Activated CD4-positive, alpha-beta memory T cell treated with anti-CD3 and anti-CD28 coated beads, Interleukin-2, amount 10 ng/mL, durations not matched to agents 7 days and 5 days (primary cell): ENCODE measurements at places on chromosomes 4 and X.

GRCh38 chr4:1013225-1014073 lies 2.0 kb downstream of the FGFRL1 start:
- DNase-seq = no peak

GRCh38 chrX:65643531-65644052 lies 23.9 kb upstream of the MSN start:
- no peak for DNase-seq

- DNase-seq = no peak
Observed at GRCh38 chr4:168877511-168878491, 132.3 kb downstream of the CBR4 start.

- no peak for DNase-seq
Observed at GRCh38 chr4:74619931-74620702, 174.2 kb downstream of the BTC start.

GRCh38 chr4:16858275-16858752 lies 40.1 kb downstream of the LDB2 start:
- DNase-seq = no peak

GRCh38 chrX:39653691-39654090 lies 444.1 kb downstream of the BCOR start:
- DNase-seq = no peak

- DNase-seq = no peak
Observed at GRCh38 chr4:122065915-122066314, 86.2 kb upstream of the BLTP1 start.

DNA sequence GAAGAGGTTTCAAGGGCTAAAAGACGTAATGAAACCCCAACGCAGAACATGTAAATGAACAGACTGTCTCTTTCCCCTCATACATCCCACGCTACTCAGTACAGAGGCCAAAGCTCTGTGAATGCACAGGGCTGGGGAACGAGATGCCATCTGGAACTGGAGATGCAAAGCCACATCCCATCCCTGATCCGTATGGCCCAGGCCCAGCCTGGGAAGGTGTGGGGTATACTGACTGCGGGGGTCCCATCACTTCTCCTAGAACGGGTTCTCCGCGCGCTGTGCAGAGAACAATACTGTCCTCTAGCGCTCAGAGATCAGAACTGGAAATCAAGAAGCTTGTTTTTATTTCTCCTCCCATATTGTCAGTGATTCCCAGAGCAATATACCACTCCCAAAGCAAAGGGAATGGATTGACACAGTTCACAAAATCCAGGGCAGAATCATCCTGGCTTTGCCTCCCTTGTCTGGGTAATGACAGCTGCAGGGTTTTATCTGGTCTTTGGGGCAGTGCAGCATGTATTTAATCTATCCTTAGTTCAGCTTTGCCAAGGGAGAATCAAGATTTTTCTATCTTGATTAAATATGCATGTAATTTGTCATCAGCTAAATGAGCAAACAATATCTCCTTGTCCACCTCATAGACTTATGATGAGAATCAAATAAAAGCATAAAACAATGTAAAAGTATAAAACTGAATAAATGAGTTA lies 47.3 kb upstream of the TLR3 start:
- DNase-seq = no peak

DNA sequence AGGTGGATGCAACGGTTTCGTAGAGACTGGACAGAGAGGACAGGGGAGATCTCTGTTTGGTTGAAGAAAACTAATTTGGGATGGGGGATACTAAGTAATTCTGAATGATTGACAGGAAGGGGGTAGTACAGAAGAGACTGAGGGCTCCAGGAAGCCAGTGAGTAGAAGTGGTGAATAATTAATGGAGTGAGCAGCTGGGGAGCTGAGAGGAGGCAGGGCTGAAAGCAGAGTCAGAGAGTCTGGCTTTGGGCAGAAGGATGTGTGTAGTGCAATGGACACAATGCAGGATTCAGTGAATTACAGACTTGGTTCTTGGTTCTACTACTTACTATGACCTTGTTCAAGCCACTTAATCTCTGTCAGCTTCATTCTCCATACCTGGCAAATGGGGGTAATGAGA lies 161.7 kb downstream of the RBMX2 start:
- no peak for DNase-seq

GRCh38 chr4:182339221-182339641 lies 96.0 kb downstream of the TENM3 start:
- no peak for DNase-seq

GRCh38 chr4:687048-687970 lies 1.6 kb downstream of the SLC49A3 start:
- no peak for DNase-seq

- no peak for DNase-seq
Observed at GRCh38 chr4:52202931-52203330, 151.8 kb downstream of the SPATA18 start.

- DNase-seq = no peak
Observed at GRCh38 chrX:109782994-109783700, 50.1 kb upstream of the ACSL4 start.

GRCh38 chr4:99863804-99864203 lies 30.4 kb downstream of the LAMTOR3 start:
- DNase-seq = no peak

DNA sequence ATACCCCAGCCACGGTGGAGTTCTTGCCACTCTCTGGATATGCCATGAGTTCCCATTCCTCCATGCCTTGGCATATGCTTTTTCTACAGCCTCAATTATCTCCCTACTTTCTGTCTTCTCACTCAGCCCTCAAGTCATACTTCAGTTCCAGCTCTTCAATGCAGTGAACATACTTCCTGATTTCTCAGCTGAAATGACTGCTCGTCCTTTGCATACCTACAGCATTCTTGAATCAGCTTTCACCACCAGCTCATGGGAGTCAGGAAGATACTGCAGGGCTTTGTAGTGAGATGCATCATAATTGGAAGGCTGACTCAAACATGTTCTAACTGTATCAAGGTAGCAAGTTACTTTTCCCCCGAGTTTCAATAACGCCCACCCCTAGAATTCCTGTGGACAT lies 118.4 kb downstream of the APBB2 start:
- DNase-seq = no peak

DNA sequence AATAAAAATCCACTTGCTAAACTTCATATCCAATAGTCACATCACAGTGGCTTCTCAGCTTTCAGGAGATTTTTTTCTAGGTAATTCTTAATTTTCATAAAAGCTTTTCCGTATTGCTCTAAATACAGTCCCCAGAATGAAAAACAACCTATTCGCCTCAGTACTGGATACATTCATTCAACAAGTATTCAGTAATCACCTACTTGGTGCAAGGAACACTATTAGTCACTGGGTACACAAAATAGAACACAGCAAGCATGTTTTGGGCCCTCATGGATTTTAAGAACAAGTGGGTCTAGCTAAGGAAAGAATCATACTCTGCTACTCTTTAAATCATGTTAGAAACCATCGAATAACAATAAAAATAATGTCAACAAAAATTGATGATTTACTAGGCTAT lies 2.8 kb upstream of the BEX3 start:
- DNase-seq = no peak

GRCh38 chr4:172899861-172900260 lies 268.8 kb upstream of the GALNT7 start:
- DNase-seq = no peak

GRCh38 chr4:88938138-88938537 lies 118.8 kb downstream of the FAM13A start:
- no peak for DNase-seq

DNA sequence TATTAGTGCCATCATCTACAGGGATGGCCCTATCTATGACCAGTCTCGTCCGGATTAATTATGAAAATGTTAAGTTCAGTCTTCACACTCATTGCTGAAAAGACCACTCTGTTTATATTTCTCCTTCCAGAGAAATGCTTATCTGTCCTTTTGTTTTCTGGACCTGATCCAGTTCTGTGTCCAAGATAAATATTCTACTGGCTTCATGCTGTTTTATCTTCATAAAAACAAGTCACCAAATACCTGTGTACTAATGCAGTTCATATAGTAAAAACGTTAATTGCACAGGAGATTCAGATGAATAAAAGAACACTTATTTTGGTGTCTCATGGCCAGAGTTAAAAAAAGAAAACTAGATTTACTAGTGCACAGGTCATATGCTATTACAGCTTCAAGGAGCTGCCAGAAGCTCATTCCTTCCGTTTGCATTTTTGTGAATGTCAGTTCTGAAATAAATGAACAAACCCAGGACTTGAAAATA lies 17.3 kb downstream of the FNIP2 start:
- no peak for DNase-seq

- no peak for DNase-seq
Observed at GRCh38 chrX:2955281-2955680, 26.1 kb upstream of the ARSD start.

DNA sequence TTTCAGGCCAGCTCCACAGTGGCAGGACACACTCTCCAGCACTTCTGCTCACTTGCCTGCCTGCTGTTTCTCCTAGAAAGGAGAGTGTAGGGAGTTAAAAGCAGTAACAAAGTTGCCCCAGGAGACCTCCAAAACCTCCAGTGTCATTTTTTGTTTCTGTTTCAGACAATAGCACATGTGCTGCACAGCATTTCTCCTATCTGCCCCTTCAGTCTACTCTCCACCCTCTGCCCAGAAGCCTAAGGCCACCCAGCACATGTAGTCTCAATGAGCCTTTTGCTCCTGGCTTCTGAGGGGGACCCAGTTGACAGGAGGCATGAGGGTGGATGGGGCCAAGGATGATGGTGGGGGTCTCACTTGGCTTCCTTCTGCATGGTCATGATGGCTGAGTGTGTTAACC lies 329.6 kb upstream of the CLNK start:
- DNase-seq = no peak

DNA sequence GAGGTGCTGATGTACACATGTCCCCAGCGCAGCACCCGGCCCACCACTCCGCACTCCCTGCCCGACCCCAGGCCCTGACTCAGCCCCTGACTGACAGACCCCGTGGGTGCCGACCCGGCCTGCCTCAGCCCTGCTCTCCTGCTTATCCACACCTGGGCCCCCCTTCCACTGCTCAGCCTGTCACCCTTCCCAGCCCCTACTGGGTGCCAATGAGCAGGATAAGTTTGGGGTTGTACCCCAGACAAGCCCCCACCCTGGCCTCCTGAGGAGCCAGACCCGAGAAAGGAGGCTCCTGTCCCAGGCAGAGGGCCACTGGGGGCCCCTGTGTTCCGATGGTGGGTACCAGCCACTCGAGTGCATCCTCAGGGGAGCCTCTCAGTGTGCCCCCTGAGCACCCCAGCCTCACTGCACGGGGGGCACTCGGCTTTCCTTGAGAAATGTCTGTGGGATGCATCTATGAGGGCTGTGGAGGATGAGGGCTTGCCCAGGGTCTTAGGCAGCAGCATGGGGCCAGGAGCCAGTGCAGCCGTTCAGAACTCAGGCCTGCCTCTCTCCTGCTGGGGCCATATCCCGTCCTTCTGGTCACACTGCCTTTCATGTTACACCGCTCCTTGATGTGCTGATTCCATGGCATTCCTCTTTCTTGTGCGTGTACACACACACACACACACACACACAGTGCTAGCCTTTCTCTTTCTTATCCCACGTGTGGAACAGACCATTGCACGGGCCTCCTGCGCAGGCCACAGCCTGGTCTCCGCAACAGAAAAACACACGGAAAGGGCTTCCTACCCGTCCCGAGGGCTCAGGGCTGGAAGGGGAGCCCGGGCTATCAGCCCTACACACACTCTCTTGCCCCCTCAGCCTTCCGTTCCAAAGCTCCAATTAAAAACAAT lies 220.1 kb upstream of the PSAPL1 start:
- no peak for DNase-seq

DNA sequence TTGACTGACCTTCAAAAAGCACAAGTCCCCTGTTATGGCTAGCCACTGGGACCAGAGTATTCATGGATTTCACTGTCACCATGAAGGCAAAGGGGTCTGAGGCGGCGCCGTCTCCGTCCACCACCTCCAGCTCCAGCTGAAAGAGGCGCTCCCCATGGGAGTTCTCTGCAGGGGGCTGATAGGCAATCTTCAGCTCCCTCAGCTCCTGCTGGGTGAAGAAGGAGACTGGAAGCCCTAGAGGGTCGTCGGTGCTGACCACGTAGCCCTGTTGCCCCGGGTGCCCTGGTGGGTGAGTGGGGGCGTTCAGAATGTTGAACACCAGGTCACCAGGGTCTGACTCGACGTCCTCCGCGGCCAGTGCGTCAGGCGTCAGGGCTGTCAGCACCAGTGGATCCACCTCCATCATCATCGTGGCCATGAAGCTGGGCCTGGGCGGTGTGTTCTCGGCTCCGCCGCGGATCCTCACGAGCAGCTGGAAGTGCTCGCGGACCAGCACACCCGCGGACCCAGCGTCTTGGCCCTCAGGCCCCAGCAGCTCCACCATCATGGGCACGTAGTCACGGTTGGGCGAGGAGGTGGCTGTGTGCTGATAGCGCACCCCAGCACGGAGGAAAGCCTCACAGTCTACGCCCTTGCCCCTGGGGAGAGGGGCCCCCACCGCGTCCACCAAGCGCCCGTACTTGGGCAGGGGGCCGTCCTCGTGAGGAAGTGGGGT lies 987 bp downstream of the FREM3 start:
- no peak for DNase-seq

DNA sequence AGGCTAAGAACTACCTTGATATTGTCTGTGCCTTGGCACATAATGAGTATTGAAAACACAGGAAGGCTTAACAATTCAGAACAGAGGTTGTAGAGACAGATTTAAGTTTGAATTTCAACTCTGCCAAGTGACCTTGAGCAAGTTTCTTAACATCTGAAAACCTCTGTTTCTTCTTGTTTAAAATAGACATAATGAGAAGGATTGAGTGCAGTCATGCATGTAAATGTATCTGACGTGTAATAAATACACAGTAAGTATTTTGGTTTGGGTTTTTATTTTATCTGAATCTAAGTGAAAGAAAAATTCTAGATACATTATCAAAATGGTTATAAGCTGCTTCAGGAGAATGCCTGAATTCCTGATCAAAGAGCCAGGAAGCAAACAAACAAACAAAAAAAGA lies 111.9 kb downstream of the ANXA5 start:
- no peak for DNase-seq

GRCh38 chr4:1249731-1250526 lies 999 bp upstream of the CTBP1 start:
- peak; percentile 32 for DNase-seq

DNA sequence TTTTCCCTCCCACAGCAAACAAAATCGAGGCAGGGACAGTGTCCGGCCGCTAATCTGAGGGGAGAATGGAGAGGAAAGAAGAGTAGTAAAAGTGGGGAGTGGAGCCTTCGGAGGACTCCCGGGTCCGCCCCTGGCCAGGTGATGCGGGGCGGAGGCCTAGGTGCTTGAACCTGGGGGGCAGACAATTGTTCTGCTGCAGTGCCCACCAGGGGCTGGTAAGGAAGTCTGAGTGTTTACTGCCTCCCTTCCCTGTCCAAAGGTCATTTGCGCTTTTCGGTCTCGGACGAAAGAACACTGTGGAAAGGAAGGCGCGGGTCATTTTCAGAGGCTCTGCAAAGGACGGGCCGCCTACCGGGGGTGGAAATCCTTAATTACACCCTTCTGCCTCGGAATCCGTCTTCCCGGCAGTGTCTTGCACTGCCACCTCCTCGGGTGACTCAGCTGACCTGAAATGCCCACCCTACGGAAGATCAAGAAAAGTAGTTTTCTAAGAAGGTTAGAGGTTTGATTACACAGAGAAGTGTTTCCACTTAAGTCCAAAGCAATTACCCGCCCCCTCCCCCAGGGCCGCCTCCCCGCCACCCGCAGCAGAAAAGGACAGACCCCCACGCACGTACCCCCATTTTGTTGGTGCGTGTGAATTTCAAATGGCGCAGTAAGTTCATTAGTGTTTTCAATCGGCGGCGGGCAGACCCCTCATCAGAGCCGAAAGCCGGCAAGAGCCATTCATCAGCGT lies 99.9 kb upstream of the TENM3 start:
- no peak for DNase-seq

GRCh38 chr4:86939729-86940575 lies 5.1 kb downstream of the AFF1 start:
- DNase-seq = peak; percentile 21
